ENCODE measurements at places on chromosomes 4 and X.

- DNase-seq, result no peak
These were observed 15.0 kb upstream of the ADH1A start for GRCh38 chr4:99305638-99306400.

- DNase-seq, result no peak
These were observed 154.5 kb upstream of the SLC4A4 start for GRCh38 chr4:71184195-71184781.

DNA sequence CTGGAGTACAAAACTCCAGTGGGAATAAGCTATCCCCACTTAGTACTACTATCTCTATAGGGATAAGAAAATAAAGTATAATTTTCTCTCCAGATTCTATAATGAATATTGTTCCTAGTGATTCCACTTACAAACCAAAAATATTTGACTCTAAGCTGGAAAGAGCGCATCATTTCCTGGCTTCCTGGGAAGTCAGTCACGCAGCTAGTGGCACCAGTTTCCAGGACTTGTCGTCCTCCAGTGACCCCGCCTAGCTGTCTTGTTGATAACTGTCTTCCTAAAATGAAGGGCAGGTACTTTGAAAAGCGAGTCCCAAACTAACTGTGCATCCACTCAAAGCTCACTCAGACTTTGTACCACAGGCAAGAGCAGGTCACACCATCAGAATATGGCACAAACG is 39.3 kb downstream of the LNX1 start:
- DNase-seq, result no peak

DNA sequence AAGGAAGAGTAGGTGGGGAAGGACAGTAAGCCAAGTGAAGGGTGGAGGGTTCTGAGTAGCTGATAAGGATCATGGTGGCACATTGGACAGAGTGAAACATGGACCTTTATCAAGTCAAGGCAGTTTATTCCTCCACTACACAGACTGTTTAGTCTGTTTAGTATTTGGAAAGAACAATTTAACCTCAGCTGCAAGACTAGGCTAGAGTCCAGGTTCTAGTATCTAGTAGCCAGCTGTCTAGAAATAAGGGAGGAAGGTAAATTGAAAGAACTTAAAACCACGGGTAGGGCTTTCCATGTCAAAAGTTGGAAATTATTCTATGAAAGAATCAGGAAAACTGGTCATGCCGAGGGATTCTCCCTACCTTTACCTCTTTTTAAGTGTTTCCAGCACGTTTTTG is 140.1 kb upstream of the MED14 start:
- no peak for DNase-seq

DNA sequence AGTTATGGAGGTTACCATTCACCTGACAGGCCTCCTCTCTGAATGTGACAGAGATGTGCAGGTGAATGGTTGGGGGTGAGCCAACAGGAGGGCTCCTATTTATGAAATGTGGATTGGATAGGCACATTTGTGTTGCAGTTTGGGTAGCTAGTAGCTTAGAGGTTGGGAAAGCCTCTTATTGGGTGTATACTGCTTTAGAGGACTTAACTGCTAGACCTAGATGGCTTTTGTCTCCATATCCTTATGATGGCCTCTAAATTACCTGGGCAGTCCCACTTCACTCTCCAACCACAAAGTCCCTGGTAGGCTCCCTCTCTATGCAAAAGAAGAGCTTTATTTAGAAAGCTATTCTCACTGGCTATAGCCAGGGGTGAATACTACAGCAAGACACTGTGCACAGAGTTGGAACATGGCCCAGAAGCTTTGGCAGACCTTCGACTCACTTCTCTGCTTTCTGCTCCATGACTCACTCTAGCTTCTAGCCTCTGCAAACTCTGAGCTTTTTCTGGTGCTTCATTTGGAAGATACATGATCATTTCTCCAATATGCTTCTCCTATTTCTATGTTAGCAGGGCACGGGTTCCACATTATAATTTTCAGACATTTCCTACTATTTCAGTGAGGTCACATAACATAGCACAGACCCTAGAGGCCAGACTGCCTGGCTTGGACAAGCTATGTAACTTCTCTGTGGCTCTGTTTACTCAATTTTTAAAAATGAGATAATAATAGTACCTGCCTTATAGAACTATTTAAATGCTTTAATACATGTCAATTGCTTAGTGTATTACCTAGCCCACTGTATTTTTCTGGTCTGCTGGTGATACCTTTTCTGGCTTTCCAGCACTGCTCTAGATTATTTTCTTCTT is 6.0 kb upstream of the VGLL1 start:
- no peak for DNase-seq

DNA sequence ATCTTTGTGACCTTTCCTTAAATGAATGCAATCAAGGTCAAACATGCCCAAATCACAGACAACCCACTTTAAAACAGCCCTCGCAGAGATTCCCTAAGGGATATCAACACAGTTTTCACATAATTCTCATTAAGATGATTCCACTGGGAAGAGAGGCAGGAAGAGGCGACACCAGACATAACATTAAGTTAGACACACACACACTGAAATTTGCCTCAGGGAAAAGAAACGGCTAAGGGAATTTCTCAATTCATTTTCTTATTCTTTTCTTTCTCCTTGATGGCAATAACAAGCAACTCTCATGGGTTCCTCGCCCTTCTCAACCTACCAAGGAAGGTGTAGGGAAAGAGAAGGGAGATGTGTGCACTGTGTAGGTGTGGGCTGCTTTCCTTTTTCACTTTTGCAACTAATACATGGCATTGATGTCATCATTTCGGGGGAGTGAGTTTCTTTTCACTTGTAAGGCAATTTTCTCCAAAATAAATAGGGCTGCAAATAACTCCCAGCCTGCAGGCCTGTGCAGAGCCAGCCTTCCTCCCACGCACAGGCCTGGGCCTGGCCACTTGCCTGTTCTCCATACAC is 41.4 kb downstream of the SOD3 start:
- DNase-seq, result no peak

- no peak for DNase-seq
These were observed 270.1 kb upstream of the ARSJ start for GRCh38 chr4:114249561-114249960.

DNA sequence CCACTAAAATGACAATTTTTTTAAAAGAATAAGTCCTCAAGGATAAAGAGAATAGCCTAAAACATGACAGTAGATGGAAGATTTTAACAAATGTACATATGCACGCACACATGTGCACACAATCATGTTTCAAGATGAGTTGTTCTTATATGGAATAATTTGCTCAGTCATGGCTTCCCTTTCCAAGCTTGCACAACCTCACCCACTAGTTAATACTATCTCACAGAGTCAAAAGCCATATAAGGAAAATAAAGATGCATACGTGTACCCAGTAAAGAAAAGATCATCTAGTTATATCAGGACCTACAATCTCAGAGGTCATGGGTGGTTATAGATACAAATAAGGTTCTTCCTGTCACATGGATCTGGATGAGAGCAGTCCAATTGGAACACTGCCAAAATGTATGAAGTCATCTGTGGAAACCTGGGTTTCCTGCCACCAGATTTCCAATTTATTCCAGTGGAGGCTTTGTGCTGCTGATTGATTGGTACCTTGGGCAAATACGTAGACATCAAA is 56.1 kb downstream of the FAM13A start:
- DNase-seq, result no peak

DNA sequence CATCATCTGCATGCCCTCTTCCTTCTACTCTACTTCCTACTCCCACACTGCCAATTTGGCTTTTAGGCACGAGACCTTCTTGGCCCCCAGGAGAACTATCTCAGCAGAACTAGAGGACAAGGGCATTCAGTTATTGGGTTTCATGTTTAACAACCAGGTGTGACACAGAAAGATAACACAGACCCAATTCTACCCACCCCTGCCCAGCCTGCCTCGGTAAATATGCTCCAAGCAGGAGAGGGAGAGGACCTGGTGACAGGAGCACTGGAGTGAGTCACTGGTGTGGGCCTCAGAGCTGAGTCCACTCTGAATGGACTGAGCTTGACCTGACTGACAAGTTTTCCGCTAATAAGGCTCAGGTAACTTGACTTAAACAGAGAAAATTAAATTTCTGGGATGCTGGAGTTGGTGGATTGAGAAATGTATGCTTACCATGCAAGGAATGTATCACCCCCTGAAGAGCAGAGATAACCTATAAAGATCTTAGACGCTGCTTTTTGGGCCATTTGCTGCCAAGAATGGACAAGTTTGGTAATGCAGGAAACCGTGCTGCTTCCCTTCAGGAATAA is 52.5 kb downstream of the CASP3 start:
- DNase-seq, result no peak

DNA sequence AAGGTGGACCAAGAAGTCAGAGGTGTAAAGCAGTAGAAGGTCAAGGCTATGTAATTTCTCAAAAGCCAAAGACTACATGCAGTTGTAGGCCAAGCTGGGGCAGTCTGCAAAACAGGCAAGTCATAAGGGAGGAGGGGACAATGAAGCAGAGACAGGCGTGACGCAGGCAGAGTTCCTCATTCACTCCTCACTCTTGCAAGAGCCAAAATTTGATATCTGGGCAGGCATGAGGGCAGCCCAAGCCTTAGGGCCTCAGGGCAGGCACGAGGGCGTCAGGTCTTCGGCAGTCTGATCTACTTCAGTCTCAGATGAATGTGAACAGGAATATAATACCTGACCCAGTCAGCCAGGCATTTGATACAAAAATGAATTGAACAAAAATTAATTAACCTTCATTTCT is 86.4 kb upstream of the AGA start:
- no peak for DNase-seq

DNA sequence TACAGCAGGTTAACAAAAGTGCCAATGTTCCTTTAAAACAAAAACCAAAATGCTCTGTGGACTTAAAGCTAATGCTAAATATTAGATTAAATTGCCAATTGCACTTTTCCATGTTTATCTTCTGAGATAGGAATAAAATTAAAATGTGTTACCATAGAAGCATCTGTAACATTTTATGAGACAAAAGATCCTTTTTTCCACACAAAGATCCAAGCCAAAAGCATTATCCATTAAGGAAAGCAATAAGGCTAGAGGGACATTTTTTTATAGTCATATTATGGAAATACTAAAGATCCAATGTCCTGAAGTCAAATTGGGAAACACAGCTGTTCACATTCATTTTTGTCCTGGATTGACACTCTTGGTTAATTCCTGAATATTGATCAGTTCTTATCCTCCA is 73.6 kb downstream of the PALLD start:
- DNase-seq, result no peak

- no peak for DNase-seq
These were observed 764.3 kb upstream of the AADAT start for GRCh38 chr4:170854097-170854496.

GRCh38 chrX:135295238-135295943 is 13.9 kb upstream of the ETDC start:
- DNase-seq, result peak; percentile 36

GRCh38 chr4:74874753-74875367 is 58.1 kb upstream of the PARM1 start:
- DNase-seq, result no peak

- DNase-seq, result no peak
These were observed 648 bp downstream of the GPC4 start for GRCh38 chrX:133414406-133415275.

- no peak for DNase-seq
These were observed 61.0 kb downstream of the HPRT1 start for GRCh38 chrX:134520860-134521390.

DNA sequence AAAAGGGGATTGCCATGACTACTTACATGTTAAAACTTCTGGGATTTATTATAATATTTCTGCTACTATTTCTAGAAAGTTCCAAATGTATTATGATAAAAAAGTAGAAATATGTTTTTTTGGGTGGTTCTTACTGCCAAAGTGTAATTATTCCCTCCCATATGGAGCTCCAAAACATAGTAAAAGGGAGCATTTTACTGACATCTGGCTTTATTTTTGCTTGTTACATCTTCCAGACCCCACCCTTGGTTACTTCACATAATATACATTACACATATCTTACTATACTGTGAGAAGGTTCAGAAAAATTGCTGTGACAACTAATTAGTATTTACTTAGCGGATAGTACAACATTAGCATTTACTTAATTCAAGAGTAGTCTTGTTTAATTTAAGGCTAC is 205.1 kb upstream of the TLL1 start:
- DNase-seq, result no peak

GRCh38 chr4:101222156-101222845 is 125.0 kb downstream of the PPP3CA start:
- DNase-seq, result no peak

GRCh38 chr4:54929459-54929858 is 195.9 kb downstream of the KDR start:
- DNase-seq, result no peak

DNA sequence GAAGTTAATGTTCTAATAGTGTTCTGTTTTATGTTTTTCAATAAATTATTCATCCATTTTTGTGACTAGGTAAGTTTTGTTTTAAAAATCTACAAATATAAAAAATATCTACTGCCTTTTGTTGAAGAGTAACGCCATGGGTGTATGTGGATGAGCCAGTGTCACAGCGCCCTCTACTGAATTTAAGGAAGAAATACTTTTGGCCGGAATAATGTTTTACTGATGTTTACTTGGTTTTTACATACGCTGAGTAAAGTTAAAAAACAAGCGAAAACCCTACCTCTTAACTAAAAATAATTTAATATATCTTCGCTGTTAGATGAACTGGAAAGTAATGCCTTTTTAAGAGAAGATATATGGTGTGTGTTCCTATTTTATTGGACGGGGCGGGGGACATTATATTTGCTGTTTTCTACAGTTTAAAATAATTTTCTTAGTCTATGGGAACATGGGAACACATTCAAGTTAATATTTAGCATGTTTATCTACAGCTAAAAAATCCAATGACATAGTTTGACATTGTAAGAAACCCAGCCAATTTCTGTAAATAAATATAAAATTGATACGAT is 86.1 kb downstream of the CPE start:
- DNase-seq, result no peak

DNA sequence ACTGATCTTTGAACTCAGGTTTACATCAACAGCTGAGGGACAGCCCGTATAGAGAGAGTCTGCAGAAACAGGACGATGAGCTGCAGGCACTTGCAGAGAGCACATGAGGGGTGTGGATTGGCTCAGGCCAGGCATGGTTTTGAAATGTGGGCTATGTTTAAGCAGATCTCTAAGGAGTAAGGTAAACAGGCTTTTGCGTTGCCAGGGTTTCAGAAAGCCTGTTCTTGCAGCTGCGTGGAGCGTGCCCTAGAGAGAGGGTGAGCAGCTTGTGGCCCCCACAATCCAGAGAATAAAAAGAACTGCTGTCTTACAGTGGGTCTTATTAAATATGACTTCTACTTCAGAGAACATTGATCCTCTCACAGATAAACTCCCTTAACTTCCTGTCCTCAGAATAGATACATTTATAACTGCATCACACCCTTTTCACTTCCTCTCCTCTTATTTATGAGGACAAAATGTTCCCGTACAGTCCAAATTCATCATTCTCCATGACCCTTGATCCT is 64.1 kb downstream of the TMA16 start:
- no peak for DNase-seq

DNA sequence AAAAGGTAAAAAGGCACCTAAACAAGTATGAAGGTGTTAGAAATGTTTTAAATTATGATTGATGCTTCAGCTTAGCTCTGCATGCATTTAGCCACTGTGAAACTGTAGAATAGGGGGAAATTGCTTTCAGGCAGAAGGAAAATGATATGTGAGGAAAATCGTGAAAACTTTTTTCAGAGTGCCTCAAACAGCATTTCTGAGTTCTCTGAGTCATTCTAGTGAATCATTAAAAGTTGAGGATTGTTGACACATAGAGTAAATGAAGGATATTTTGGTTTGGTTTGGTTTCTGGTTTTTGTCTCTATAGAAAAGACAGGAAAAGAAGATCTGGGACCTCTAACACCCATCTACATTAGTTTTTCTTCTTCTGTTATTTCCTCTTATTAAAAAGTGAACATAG is 332.5 kb upstream of the TRAM1L1 start:
- DNase-seq, result no peak

Measured in activated T-cell treated with anti-CD3 and anti-CD28 coated beads for 4 hours (primary cell).